IMR-90 (cell line): ENCODE measurements at places on chromosomes 7 and 10. TPM values are rescaled to one million over a fixed set of nuclear protein-coding genes. Genes with fewer than 3 reads are reported as not detected.

DNA sequence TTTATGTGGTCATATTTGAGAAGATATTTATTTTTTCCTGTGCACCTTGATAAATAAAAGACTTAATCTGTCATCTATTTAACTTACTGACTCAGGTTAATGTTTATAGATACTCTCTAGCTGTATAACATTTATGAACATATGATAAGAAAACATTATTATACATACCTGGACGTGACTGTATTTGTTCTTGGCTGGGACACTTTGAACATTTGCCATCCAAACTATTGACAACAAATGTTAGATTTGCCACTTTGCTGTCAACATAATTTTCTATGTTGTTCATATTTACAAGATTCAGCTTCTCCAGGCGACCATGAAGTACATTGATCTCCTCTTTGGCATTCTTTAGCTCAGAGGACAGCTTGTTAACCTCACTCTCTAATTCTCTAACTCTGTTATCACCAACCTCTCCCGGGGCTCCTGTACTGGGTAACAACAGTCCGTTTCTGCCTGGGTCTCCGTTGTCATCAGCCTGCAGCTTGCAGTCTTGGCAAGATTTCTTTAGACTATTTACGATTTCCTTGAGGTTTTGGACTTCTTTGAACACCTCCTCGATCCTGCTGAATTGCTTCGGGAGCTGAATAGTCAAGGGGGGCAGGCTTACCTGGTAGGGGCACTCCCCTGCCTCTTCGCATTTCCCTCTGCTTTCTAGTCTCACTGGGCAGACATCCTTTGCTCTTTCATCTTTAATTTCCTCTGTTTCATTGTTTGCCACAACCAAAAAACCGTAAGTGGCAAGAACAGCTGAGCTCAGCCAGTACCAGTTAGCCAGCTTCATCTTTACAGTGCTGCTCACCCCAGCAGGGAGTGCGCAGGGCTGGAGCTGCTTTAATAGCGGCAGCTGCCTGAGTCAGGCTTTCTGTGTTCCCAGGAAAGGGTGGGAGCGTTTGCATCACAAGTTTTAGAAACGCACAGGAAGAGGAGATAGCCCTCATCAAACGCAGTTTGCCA lies at the start of gene FGL2:
TSS of gene FGL2 (minus strand) at position 807 of the 954 bp plus-strand sequence. CDS start at position 781, 26 bp downstream.
- no peaks in the 10 kb centered on the region for H3K27me3 ChIP-seq
- H3K4me1 ChIP-seq = no peaks in the 10 kb centered on the region; the same call in none of the 2 replicates
- H3K27ac ChIP-seq = peak within 1 kb of the TSS; percentile 40; the same call in 1 of the 2 replicates
- no peaks in the 10 kb centered on the region; the same call in 1 of the 2 replicates for H3K36me3 ChIP-seq

DNA sequence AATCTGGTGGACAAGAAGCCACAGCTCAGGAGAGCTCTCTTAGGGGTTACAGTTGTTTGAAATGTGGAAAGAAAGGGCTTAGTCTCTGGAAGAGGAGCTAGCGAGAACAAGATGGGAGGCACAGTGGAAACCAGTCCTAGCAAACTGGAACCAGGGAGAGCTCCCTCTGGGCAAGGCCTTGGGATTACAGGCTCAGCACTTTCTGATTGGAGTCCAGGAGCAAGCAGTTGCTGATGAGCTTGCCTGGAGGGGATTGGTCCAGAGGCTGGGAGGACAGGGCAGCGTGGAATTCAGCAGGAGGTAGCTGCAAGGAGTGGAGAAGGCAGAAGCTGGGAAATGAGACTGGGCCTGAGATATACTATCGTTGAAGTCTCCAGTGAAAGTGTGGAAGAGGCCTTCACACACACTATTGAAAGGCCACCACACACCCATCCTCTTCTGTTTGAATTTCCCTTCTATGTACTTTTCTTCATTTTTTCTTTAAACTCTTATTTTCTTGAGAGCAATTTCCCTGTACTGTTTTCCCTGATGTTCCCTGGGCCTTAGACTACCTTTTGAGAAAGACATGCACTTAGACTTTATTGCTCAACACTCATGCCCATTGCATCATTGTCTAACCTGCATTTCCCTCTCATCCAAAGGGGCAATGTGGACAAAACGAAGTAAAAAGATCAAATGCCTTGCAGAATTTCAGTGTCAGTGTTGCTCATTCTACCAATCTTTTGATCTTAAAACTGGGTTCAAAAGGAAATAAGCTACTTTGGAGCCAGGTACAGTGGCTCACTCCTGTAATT lies 57.8 kb upstream of the LANCL2 start:
- peak; percentile 12 for DNase-seq
- H3K27me3 ChIP-seq = peaks cover 7% of the 10 kb centered on the region; the same call in 1 of the 2 replicates
- peaks cover 6% of the 10 kb centered on the region for H3K4me1 ChIP-seq
- H3K36me3 ChIP-seq = no peaks in the 10 kb centered on the region
- no peak overlapping the region for H3K4me3 ChIP-seq

DNA sequence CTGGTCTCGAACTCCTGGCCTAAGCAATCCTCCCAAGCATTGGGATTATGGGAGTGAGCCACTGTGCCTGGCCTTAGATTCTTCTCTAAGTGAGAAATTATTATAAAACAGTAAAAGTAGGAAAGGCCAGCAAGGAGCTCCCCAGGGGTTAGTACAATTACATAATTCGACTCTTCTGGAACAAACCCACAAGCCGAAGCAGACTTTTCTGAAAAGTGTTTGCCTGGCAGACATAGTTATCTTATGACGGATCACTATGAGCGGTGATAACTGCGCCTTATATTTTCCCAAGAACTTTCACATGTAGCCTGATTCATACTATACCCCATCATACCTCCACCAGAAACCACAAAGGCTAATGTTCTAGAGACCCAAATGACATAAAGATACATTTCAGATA lies 30.2 kb upstream of the SH3PXD2A start:
- peaks cover 12% of the 10 kb centered on the region; the same call in 1 of the 2 replicates for H3K4me1 ChIP-seq
- no peak overlapping the region for H3K4me3 ChIP-seq
- peak; percentile 49 for DNase-seq
- H3K27ac ChIP-seq = no peak overlapping the region
- no peaks in the 10 kb centered on the region for H3K27me3 ChIP-seq
- peaks cover 13% of the 10 kb centered on the region for H3K36me3 ChIP-seq

GRCh38 chr10:60517805-60518204 lies 128.1 kb upstream of the ANK3 start:
- no peak overlapping the region for H3K27ac ChIP-seq
- peaks cover 1% of the 10 kb centered on the region; the same call in 1 of the 2 replicates for H3K27me3 ChIP-seq
- no peak for DNase-seq
- no peaks in the 10 kb centered on the region for H3K4me1 ChIP-seq

- H3K36me3 ChIP-seq = peaks cover 37% of the 10 kb centered on the region
- no peak overlapping the region for H3K27ac ChIP-seq
- no peak for DNase-seq
Observed at GRCh38 chr7:158945519-158945918, 89.2 kb downstream of the DYNC2I1 start.

GRCh38 chr7:84455788-84456187 lies 261.2 kb upstream of the SEMA3A start:
- H3K27me3 ChIP-seq = no peaks in the 10 kb centered on the region
- no peak overlapping the region for H3K4me3 ChIP-seq
- no peaks in the 10 kb centered on the region for H3K36me3 ChIP-seq
- peak; percentile 30 for DNase-seq

GRCh38 chr10:10699427-10699826 lies 318.2 kb upstream of the CELF2 start:
- H3K36me3 ChIP-seq = no peaks in the 10 kb centered on the region
- H3K4me3 ChIP-seq = no peak overlapping the region
- DNase-seq = no peak
- no peaks in the 10 kb centered on the region for H3K27me3 ChIP-seq
- no peak overlapping the region for H3K27ac ChIP-seq

Gene PURB
- 8.8 and 15.3 TPM in 2 replicates for total RNA-seq

Gene SLC39A12
- total RNA-seq = not detected in 2 replicates

Gene RPEL1
- under 0.01 and 0.28 TPM in 2 replicates for total RNA-seq

Gene ZNF800
- total RNA-seq = 13.1 and 20.0 TPM in 2 replicates

Gene EPHA1
- not detected in 2 replicates for total RNA-seq

Gene FANK1
- total RNA-seq = 0.90 and 1.9 TPM in 2 replicates

Gene TCAF2
- total RNA-seq = 3.3 and 3.4 TPM in 2 replicates

Gene TEX36
- total RNA-seq = not detected in 2 replicates

Gene PLEKHS1
- total RNA-seq = not detected in 2 replicates

Gene FGL2
- total RNA-seq = 0.56 and 1.3 TPM in 2 replicates
